ENCODE measurements at places on chromosomes 16 and 17.

DNA sequence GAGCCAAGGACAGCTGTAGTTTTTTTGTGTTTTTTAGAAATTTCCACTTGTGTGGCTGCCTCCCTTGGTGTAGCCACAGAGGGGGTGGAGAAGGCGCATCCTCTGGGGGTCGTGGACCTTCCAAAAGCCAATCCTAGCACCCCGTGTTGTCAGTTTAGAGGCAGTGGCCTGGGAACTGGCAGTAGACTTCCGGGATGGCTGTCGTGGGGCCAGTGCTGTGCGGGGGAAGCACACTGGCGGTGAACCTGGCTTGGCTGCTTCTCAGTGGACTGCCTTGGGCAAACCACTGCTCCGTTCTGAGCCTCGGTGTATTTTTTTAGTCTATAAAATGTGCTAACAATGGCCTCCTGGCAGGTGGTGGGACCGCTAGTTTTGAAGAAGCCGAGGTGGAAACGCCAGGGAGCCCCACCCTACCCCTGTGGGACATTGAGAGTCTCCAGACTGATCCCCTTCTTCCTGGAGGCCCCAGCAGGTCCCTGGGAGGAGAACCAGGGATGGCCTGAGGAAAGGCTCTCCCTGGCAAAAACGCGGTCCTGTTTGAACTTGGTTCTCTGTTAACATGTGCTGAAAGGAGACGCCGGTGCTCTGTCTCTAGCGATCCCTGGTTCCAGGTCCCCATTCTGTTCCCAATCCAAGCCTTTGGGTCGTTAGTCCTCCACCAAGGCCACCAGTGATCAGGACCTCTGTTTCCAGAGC, 125.7 kb downstream of the CMIP start:
- DNase-seq = no peak

DNA sequence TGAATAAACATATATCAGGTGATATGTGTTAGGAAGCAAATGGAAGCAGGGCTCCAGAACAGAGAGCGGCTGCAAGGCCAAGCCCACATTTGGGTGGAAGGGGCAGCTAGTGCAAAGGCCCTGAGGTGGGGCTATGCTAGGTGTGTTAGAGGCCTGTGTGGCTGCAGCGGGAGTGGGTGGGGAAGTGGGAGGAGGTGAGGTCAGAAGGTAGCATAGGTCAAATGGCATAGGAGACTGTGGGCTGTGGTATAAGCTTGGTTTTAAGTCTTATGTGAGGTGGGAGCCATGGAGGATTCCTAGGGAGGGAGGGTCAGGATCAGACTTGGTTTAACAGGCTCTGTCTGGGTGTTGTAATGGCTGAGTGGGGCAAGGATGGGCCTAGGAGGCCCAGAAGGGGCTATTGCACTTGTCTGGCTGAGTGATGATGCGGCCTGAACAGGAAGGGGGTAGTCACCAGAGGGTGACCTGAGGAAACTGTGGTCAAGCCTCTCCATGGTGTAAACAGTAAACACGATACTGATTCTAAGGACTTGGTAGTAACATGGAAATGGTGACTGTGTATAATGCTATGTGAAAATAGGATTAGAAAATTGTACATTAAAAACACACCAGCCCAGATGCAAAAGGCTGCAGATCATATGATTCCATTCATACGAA, 31.1 kb downstream of the RAI1 start:
- no peak for DNase-seq

- peak; percentile 21 for DNase-seq
Observed at GRCh38 chr16:88678224-88678979, 7.9 kb downstream of the SNAI3 start.

DNA sequence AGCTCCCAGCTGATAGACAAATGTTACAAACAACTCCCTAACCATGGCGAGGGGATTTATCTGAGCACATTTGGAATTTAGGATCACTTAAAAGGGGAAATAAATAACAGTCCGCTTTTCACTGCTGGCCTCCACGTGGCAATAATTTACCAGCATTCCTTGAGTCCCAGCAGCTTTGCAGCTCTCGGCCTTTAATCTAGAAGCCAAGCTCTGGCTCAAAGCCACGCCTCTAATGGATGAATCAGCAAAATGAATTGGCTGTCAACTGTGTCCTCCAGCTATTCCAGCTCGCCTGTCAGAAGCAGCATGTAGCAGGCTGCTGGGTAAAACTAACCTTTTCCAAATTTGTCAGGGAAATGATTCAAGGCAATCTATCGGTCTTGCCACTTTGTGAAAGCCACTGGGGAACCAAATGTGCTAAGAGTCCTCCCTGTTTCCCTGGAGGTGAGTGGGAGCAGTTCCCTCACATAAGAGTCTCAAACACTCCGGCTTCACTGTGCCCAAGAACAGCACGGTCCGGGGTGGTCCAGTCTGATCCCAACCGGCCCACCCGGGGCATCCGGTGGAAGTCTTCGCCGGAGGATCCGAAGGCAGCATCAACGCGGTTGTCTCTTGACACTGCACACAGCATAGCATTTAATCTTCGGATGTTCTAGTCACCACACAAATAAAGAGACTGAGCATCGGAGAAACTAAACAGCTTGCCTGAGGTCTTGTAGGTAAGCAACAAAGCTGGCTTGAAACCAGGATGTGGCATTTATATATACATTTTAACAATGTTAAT, 143.3 kb downstream of the PARN start:
- DNase-seq = peak; percentile 72

DNA sequence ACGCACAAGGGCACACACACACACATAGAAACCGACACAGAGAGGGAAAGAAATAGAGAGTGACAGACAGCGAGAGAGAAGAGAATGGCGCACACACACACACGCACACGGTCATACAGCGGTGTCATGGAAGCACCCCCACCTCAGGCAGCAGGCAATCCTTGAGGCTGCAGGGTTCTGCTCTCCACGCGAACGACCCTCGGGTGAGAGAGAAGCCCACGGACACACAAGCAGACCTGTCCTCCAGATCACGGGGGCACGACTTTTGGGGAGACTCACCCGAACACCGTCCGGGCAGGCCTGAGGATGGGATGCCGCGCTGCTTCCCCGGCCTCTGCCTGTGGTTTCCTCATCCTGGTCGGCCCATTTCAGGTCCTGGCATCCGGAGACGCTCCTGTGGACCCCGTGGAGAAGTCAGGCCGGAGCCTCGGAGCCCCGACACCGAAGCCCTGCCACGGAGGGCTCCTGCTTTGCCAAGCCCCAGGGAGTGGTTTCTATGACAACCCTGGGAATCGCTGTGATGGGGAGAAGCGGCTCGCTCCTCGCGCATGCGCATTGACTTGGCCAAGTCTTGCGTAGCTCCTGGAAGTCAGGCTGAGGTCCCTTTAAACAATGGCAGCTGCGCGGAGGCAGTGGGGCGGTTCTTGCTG, 118.2 kb upstream of the KCNJ18 start:
- no peak for DNase-seq

DNA sequence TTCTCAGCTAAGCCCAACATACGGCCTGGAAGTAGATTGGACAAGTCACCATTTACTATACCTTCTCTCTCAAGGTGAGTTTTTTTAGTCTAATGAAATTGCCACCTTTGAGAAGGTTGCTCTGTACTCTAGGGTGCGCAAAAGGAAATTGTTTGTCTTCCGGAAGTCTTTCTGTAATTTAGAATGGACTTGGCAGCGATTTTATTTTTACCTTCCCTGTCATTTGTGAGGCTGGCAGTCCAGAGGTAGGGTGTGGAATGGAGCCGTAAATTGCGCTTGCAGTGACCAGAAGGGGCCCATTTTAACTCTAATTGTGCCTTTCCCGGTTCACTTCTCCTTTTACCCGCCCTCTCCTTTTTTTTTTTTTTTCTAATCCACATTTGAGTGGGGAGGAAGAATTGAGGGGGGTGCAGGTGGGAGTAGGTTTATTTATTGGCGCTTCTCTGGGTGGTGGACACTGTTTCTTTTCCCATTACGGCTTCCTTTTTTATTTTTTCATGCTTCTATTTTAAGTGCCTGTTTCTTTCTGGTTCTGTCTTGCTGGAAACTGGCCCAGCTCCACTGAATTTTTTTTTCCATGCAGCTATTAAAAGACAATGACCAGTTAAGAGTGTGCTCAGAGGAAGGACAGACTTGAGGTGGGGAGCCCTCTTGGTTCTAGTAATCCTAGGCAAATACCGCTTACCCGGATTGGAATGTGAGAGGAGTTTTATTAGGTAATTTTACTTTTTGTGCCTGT, 89.7 kb upstream of the CLEC18A start:
- peak; percentile 51 for DNase-seq

GRCh38 chr16:65323655-65324237, 201.9 kb upstream of the CDH11 start:
- peak; percentile 1 for DNase-seq

GRCh38 chr16:3170440-3171180, 17.4 kb upstream of the OR1F1 start:
- peak; percentile 59 for DNase-seq

- no peak for DNase-seq
Observed at GRCh38 chr17:36512641-36513040, 22.0 kb downstream of the MYO19 start.

- peak; percentile 92 for DNase-seq
Observed at GRCh38 chr17:5913032-5913531, 157.1 kb upstream of the WSCD1 start.

DNA sequence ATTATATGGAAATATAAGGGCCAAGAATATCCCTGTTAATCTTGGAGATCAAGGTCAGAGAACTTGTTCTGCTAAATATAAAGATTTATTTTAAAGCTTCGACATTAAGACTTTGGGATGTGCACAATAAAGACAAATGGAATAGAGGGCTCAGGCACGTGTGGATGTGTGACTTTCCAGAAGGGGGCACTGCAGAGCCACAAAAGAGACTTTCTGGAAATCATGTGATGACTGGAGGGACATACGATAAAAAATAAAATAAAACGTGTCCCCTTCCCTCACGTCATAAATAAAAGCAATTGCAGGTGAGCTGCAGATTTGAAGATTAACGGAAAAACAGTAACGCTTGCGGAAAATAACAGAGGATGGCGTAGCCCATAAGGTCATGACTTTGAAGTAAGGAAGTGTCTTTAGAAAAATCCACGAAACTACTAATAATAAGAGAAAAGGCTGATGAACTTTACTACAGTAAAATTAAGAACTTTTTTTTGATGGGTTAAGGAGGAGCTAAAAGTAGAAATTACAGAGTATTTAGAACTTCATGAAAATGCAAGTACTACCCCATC, 9.4 kb upstream of the ENGASE start:
- DNase-seq = peak; percentile 58

Data from NCI-H69 (cell line).